ENCODE measurements at places on chromosomes 11 and 22.

DNA sequence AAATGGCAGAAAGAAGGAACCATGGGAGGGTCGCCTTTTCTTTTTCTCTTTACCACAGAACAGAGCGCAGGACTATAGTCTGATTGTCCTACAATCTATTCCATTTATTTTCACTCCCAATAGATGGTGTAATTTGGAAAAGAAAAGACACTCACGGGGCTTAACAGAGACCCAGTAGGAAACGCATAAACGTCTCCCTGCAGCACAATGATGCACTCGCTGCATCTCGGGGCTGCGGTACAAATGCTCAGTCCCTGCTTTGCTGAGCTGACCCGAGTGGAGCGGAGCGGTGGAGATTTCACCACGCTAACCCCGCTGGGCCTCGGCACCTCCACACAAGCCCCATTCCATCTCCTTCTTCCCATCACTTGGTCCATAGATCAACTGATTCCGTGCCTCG, 1.5 kb downstream of the FEZ1 start:
- DNase-seq = no peak

GRCh38 chr22:42335839-42336378, 65.5 kb upstream of the TCF20 start:
- no peak for DNase-seq

- no peak for DNase-seq
Observed at GRCh38 chr11:110173811-110174644, 80.8 kb downstream of the ZC3H12C start.

DNA sequence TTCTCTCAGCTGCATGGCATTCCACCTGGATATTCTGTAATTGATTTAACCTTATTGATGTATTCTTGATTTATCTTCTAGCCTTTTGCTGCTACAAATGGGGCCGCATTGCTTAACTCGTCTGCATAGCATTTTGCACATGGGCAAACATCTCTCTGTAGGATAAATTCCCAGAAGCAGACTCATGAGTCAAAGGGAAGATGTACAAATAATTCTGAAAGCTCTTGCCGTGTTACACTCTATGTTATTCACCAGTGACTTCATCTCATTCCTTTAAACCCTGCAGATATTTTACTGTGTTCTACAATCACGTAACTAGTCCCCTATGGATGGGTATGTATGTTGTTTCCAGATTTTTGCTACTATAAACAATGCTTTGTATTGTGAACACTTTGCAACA, 112.7 kb downstream of the SEZ6L start:
- no peak for DNase-seq

DNA sequence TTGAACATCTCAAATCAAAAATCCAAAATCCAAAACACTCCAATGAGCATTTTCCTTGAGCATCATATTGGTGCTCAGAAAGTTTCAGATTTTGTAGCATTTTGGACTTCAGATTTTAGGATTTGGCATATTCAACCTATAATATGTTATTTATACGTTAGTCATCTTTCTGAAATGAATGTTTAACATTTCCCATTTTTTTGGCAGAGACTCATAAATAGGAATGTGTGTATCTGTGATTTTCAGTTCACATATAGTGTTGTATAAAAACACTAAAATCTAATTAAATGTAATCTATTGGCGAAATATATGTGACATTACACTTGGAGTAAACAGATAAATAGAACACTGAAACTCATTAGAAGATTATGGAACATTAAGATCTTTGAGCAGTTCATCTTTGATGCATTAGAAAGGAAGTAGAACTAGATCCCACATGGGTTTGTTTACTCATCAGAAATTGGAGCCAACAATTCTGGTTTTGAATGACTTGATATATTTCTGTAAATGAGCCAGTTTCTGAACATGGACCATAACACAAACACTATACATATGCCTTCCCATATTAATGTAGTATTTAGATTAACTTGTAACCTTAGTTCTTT, 153.1 kb downstream of the UVRAG start:
- DNase-seq = peak; percentile 29

- DNase-seq = no peak
Observed at GRCh38 chr11:35951680-35952079, 7.8 kb downstream of the LDLRAD3 start.

GRCh38 chr11:71339396-71339881, 87.1 kb upstream of the SHANK2 start:
- DNase-seq = no peak

- no peak for DNase-seq
Observed at GRCh38 chr22:44710474-44711240, 8.7 kb downstream of the PRR5 start.

GRCh38 chr22:20741634-20742581, 32.0 kb upstream of the SERPIND1 start:
- DNase-seq = no peak

GRCh38 chr22:31102441-31103081, 4.8 kb downstream of the SELENOM start:
- DNase-seq = no peak

GRCh38 chr11:67656278-67656922, 5.9 kb upstream of the ACY3 start:
- no peak for DNase-seq

GRCh38 chr11:71437879-71438278, 10.3 kb downstream of the DHCR7 start:
- no peak for DNase-seq

DNA sequence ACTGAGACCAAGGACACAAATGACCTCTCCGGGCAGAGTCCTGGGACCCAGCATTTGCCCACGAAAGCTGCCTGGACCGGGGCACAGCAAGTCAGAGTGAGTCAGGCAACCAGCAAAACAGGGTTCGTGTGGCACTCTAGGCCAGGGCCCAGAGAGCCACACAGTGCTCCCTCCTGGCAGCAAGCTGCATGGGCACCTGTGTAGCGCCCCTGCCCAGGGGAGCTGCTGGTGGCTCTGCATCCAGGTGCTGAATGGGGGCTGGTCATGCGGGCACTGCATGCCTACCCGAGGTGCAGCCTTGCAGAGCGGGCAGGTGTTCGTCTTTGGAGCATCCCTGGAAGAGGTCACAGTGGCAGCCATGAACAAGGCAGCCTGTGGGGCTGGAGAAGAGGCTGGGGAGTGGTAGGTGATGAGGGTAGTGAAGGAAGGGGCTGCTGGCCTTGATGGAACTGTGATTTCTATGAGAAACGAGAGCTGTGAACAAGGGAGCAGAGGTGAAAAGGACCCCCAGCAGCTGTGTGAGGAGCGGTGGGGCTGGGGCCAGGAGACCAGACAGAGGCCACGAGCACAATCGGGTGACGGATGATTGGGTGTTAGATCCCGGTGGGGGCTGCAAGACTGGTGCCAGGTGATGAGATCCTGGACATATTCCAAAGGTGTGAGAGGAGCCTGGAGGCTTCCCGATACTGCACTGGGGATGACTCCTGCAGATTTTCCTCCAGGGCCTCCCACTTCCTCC, 63.3 kb downstream of the DGCR2 start:
- DNase-seq = no peak

GRCh38 chr22:46801331-46801811, 38.9 kb downstream of the TBC1D22A start:
- DNase-seq = no peak

DNA sequence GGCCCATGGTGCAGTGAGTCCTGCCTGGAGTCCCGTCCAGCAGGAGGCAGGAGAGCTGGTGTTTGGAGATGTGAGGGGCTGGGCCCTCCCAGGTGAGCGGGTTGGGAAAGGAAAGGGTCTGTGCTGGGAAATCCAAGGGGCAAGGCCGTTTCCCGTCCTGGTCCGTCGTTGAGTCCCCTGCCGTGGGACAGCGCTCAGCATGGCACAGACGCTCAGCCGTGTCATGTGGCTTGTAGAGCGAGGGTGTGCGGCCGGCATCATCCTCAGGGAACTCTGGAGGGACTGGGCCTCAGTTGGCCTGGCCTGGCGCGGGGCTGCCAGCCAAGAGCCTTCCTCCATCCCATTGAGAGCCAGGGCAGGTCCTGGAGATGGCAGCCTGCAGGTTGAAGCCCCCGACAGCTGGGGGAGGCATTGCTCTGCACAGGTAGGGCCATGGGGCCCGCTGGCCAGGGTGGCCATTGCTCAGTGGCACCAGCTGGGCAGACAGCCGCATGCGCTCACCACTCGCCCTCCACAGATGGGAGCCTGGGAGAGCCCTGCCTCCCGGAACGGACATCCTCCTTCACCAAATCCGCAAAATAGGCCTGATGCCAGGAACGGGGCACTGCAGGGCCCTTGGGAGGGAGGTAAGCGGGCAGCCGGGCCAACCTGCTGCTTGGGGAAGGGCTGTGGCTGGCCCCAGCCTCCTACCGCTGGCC, 28.7 kb downstream of the KCNQ1 start:
- DNase-seq = no peak

DNA sequence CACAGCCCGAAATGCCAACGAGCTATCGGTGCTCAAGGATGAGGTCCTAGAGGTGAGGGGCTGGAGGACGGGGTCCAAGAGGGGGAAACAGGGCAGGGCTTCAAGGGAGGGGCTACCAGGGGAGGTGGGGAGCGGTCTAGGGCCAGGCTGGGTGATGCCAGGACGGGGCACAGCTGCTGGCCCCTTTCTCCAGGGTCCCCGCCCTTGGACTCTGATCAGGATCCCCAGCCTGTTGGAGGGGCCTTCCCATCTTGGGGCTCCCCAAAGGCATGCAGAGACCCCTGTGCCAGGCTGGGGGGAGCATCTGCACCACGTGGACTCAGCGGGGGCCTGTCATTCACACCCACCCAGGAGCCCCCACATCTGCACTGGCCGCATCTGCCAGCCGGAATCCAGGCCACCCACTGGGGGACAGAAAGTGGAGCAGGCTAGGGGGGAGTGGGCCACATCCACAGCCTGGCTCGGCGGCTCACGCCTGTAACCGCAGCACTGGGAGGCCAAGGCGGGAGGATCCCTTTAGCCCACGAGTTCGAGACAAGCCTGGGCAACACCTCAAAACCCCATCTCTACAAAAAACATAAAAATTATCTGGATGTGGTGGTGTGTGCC, 18.9 kb downstream of the EPS8L2 start:
- no peak for DNase-seq

- no peak for DNase-seq
Observed at GRCh38 chr11:107203656-107204055, 185.4 kb upstream of the GUCY1A2 start.

- peak; percentile 70 for DNase-seq
Observed at GRCh38 chr11:33635161-33635560, 65.5 kb downstream of the C11orf91 start.

DNA sequence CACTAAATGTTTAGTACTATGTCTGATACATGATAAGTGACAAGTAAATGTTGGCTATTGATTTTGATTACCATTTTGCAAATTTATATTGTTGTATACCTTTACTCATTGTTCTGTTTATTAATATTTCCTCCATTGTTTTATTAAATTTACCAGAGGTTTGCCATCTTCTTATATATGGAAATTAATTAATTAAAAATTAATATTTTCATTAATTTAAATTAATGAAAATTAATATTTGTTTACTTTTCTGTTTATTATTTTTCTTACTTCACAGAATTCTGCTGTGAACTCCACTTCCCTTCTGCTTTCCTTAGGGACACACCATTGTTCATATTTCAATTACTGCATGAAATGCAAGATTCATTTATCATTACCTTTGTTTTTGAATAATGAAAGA, 331.0 kb downstream of the LARGE1 start:
- DNase-seq = no peak

GRCh38 chr22:49603016-49603415, 224.7 kb downstream of the BRD1 start:
- DNase-seq = no peak

DNA sequence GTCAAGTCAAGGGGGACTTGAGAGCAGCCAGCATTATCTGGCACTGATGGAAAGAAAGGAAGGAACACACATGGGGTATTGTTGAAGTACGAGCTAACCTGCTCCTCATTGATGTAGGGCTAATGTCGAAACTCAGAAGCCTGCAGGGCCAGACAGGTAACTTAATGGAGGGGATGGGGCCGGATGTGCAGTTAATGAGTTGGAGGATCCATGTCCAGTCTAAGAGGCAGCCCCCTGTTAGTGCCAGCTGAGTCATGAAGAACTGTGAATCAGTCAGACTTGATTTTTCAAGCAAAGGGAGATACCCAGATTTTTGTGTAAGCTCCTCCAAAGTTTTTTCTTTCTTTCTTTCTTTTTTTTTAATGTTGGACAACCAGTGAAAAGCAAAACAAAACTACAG, 65.6 kb downstream of the CECR2 start:
- no peak for DNase-seq

- no peak for DNase-seq
Observed at GRCh38 chr11:33722590-33723234, 13.5 kb downstream of the CD59 start.

DNA sequence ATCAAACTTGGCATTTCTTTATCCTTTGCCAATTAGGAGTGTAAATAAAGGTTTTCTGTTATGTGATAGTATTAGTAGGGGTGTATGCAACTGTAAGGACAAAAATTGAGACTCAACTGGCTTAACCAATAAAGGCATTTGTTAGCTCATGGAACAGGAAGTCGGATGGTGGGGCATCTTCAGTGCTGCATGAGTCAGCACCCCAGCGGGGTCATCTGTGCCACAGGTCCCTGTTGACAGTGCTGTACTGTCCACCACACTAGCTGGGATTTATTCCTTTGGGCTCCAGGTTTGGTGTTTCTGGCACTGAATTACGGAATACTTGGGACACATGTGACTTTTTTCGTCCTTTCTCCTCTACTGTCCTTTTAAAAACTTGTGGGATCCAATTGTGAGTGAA, 86.0 kb downstream of the PPP6R3 start:
- no peak for DNase-seq

DNA sequence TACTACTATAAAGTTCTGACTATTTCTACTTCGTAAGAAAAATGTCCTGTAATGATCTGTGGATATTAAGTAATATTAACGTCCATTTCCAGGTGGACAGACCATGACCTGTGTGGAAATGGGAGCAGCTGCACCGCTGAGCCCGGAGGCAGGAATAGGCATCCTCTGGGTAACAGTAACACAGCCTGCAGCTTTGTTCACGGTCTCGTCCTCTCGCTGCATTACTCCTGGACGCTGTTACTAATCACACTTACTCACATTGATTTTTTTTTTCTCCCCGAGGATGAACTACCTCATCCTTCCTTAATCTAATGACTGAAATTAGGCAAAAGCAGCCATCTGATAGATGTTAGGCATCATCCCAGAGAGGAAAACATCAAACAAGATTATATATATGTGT, 345.7 kb upstream of the NARS2 start:
- DNase-seq = no peak

DNA sequence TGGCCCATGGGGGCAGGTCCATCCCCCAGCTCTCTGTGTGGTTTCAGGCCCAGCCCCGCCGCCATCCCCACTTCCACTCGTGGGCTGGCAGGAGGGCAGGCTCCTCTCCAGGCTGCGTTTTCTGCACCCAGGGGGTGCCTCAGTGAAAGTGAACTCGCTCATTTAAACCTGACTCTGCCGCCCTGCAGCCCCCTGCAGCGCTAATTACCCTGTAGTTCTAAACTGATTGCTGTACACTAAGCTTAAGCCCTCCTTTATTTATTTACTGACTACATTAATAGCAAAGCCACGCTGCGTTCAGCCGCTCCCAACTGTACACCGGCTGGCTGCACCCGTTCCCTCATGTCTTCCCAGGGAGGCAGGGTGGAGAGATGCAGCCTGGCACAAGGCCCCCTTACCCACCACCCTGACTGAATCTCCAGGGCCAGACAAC, 36.6 kb upstream of the NNMT start:
- no peak for DNase-seq
